HT-29 (cell line): ENCODE measurements at places on chromosomes 6 and 20.

DNA sequence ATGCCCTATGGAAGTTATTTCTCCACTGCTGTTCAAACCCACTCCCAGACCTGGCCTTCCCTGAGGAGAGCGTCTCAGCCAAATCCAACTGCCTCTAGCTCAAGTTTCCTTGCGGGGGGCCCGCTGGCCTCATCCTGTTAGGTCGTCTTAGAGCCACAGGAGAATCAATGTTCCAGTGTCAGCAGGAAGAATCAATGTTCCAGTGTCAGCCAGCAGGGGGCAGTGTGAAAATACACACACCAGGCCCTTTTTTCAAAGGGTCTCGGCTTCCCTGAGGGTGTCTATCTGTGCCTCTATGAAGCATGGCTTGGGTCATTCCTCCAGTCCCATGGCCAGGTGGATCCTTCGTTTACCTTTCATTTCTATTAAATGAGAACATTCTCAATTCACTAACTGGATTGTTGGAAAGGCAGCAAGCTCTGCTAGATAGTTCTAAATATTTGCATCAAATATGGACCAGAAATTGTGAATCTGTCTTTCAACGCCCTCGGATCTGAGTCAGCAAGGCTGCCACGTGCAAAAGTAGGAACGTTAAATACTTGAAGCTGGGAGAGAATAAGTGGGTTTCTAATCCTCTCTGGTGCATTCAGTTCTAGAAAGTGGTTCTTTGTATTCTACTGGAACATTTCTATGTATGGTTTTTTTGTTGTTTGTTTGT, 19.2 kb downstream of the PRND start:
- peak; percentile 62 for DNase-seq

GRCh38 chr20:37567671-37568588, 40.3 kb upstream of the BLCAP start:
- DNase-seq = no peak

GRCh38 chr6:139642346-139642745, 267.9 kb upstream of the CITED2 start:
- no peak for DNase-seq

DNA sequence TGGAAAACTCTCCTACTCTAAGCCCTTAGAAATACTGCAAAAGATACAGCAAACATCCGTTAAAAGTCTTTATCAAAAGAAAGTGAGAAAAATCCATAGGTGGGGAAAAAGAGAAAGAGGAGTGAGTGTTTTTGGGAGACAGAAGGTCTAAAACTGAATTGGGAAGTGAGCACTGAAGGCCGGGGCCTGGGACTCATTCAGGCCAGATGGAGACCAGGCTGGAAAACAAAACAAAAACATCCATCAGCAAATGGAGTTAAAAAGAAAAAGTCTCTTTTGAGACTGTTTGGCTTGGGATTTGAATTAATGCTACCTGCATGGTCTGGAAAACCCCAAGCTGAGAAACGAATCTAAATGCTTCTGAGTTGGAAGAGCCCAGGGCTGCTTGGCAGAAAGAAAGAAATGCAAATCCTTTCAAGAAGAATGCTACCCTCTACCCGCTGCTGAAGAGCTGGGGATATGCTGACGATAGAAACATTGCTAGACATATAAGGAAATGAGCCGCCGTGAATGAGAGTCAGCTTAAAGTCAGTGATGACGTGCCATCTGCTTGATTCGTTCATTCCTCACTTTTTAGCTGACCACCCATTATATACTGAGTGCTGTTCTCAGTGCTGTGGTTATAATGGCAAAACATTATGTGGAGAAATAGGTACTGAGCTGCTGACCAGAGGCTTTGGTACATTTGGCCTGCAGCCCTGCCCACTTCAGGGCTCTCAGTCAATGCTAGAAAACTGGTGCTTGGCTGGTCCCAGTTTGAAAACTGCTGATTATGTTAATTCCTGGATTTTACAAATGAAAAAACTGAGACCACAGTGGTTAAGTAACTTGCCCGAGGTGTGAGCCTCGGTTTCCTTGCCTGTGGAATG, 28.0 kb upstream of the TULP4 start:
- no peak for DNase-seq

GRCh38 chr20:31595654-31596411, 9.3 kb upstream of the ID1 start:
- DNase-seq = peak; percentile 45

DNA sequence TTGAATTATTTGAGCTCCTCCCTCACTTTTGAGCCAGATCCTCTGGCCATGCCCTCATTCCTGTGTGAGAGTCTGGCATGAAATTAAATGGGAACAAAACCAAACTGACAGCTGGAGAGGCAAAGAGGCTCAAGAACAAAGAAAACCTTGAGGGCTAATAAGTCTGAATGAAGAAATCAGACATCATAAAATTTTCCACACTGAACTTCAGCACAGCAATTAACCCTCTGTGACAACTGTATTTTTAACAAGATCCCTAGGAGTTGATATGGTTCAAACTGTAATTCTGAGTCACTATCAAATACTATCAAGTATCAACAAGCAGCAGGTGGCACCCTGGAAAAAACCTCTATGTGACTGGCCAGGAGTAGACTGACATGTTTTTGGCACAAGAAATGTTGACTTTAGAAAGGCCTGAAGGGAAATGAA, 109.4 kb upstream of the EMILIN3 start:
- DNase-seq = no peak

DNA sequence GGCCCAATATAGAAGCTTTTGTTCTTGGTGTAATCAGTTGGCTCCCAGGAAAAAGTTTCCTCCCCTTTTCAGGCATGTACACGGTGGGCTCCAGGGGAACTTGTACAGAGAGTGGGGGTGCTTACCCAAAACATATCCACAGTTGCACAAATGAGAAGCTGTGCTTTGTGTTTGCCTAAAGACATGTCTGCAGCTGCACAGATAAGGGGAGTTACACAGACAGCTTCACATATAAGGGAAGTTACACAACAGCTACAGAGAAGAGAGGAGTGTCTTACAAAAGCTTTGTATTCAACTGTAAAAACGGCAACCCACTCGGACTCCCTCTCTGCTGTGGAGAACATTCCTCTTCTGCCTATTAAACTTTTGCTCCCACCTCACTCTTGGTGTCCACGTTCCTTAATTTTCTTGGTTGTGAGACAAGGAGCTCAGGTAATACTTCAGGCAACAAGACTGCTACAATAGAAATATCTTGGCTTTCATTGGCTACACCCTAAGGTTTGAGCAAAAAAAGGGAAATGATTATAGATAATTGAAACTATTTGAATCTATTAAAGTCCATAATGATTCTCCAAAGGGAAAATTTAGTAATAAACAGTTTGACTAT, 7.4 kb upstream of the PNRC1 start:
- DNase-seq = no peak

DNA sequence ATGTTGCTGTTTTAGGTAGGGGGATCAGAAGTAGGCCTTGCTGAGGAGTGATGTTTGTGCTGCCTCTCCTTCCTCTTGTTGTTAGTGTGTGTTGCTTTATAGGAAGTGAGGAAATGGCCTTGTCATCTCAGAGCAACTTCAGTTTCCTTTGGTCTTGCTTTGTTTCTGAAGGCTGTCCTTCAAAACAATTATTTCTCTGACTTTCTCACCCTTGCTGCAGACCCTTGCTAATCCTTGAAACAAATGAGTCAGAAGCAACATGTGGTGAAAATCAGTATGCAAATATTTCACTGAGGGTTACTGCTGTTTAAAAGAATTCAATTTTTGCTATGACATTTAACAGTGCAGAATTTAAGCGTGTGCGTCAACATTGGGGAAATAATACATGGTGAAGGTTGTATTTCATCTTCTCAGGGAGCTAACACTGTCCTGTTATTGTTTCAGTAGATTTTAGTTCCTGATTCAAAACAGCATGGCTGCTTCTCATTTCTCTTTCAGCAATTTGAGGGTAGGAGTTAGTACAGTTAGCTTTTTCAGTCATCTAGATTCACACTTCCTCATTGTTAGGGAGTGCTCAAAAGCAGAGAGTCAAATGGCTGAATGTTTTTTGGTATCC, 13.8 kb downstream of the RNF144B start:
- DNase-seq = no peak

DNA sequence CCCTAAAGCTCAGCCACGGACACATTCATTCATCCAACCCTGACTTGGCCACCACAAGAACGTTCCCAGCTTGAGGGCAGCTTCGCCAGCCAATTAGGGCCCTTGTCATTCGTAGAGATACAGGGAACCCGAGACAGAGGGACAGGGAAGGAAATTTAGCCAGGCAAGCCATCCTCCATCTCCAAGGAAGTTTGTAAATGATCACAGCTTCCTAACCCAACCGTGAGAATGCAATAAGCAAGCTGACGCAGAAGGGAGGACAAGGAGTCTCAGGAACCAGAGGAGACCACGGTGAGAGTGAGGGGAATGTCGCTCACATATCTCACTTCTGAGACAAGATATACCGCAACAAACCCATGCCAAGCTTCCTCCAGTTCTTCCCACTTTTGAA, 1.4 kb downstream of the TRAM2 start:
- no peak for DNase-seq

- no peak for DNase-seq
These were observed 92.1 kb downstream of the EPB41L2 start for GRCh38 chr6:130970839-130971410.

- DNase-seq = peak; percentile 46
These were observed 751.6 kb downstream of the EYS start for GRCh38 chr6:64955435-64955848.

DNA sequence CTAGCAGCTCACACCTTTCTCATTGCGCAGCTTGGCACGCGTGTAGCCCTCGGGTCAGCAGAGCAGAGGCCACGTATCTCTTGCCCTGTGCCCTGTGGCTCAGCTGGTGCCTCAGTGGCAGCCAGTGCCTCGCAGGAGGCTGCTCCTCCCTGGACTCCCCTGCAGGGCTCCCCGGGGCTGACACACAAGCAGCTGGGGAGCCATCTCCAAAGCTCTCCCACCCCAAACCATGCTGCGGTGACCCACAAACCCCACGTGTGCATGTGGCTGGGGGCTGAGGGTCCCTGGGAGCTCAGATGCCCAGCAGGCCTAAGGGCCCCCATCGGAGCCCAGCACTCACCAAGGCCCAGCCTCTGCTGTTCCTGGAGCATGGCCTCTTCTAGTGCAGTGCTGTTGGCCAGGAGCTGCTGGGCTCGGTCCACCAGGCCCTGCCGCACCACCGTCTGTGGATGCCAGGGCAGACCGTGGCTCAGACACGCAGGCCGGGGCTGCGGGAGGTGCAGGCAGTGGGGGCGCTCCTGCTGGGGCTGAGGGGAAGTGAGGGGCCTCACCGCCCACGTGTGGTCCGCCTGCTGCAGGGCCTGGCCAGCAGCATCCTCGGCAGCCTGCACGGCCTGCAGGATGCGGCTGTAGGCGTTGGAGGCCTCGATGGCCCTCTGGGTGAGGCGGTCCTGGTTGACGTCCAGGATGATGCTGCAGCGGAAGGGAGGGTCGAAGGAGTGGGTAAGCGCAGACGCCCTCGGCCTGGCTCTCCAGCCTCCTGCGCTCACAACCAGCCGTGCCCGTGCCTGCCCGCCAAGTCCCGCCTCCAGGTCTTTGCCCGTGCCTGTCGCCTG, 13.8 kb downstream of the ADRM1 start:
- no peak for DNase-seq

- no peak for DNase-seq
These were observed 54.3 kb downstream of the SLC22A23 start for GRCh38 chr6:3402310-3403237.

DNA sequence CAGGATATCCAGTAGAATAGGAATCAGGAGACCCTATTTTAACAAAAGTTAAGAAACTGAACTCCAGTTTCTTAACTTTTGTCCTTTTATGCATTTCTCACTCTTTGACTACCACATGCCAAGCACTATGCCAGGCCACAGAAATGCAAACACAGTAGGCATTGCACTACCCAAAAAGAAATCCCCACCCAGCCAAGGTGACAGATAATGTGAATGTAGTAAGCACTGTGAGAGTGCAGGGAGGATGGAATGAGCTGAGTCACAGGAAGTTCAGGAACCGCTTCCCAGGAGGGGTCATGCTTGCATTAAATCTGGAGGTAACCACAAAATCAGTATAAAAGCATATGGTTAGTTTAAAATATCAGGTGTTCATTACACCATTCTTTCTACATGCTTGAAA, 20.1 kb upstream of the FAM83C start:
- peak; percentile 89 for DNase-seq

GRCh38 chr6:34025861-34026260, 120.0 kb downstream of the GRM4 start:
- no peak for DNase-seq
